ENCODE measurements at places on chromosomes 3 and 15.

- no peak overlapping the region for H3K4me3 ChIP-seq
- DNase-seq = peak; percentile 65
- no peak overlapping the region for H3K27ac ChIP-seq
- no peaks in the 10 kb centered on the region for H3K36me3 ChIP-seq
- H3K4me1 ChIP-seq = no peaks in the 10 kb centered on the region
- no peaks in the 10 kb centered on the region for H3K27me3 ChIP-seq
These were observed 5.0 kb upstream of the AP3S2 start for GRCh38 chr15:89898614-89899294.

GRCh38 chr3:147987549-147987948 is 578.4 kb downstream of the ZIC1 start:
- no peaks in the 10 kb centered on the region for H3K36me3 ChIP-seq
- no peak overlapping the region for H3K4me3 ChIP-seq
- H3K27ac ChIP-seq = no peak overlapping the region
- no peaks in the 10 kb centered on the region for H3K27me3 ChIP-seq

GRCh38 chr15:70974004-70974832 is 81.6 kb downstream of the LRRC49 start:
- H3K27ac ChIP-seq = no peak overlapping the region
- H3K36me3 ChIP-seq = no peaks in the 10 kb centered on the region
- no peaks in the 10 kb centered on the region for H3K4me1 ChIP-seq
- no peak for DNase-seq

DNA sequence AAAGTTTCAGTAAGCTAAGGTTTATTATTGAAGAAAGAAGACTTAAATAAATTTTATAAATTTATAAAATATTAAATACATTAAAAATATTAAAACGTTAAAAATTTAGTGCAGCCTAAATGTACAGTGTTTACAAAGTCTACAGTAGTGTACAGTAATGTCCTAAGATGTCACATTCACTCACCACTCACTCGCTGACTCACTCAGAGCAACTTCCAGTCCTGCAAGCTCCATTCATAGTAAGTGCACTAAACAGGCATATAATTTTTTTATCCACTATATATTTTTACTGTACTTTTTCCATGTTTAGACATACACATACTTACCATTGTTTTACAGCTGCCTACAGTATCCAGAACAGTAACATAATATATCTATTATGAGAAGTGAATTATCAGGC is 51.5 kb downstream of the TJP1 start:
- no peak for DNase-seq
- H3K4me1 ChIP-seq = no peaks in the 10 kb centered on the region
- H3K27me3 ChIP-seq = no peaks in the 10 kb centered on the region
- no peaks in the 10 kb centered on the region for H3K36me3 ChIP-seq

DNA sequence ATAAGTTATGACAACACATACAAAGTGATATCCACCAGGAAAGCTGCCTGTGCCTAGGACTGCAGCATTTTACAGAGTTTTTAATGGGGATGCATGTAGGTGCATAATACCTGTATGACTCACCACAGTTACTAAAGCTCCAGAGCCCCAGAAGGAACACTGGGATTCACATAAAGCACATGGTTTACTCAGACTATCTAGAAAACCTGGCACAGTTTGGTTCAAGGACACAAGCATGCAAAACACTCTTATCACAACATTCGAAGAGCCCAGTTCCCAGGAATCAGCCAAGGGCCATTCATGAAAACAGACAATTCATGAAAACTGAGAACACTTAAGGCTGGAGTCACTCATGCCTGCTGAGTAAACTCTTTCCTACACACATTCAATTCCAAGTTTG is 261.0 kb downstream of the PYDC2 start:
- DNase-seq = no peak
- no peaks in the 10 kb centered on the region for H3K36me3 ChIP-seq
- H3K27ac ChIP-seq = no peak overlapping the region
- H3K4me3 ChIP-seq = no peak overlapping the region
- H3K4me1 ChIP-seq = no peaks in the 10 kb centered on the region

GRCh38 chr3:51099794-51100535 is 285.1 kb upstream of the MANF start:
- no peak overlapping the region for H3K27ac ChIP-seq
- H3K27me3 ChIP-seq = no peaks in the 10 kb centered on the region
- no peak overlapping the region for H3K4me3 ChIP-seq
- H3K36me3 ChIP-seq = no peaks in the 10 kb centered on the region
- H3K4me1 ChIP-seq = no peaks in the 10 kb centered on the region

- no peak overlapping the region for H3K27ac ChIP-seq
- peaks cover 76% of the 10 kb centered on the region for H3K36me3 ChIP-seq
- H3K27me3 ChIP-seq = no peaks in the 10 kb centered on the region
These were observed 81.4 kb downstream of the SETD2 start for GRCh38 chr3:47082519-47082918.

DNA sequence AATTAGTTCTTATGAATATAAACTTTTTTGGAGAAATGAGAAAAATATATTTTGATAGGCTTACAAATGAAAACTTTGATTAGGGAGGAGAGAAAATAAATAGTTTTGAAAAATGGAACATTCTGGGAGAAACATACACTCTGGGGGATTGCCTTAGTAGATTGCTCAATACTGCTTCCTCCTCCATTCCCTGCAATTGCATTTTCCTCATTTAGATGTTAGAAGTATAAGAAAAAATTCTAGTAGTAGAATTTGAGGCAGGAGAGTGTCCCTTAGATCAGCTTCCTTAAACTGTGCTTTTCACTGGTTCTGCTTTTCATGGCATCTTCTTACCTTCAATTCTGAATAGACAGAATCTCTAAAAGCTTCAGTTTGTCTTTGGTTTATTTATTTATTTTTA is 46.2 kb upstream of the CTDSPL2 start:
- no peak overlapping the region for H3K4me3 ChIP-seq
- peaks cover 7% of the 10 kb centered on the region for H3K36me3 ChIP-seq
- no peak overlapping the region for H3K27ac ChIP-seq
- no peak for DNase-seq
- no peaks in the 10 kb centered on the region for H3K27me3 ChIP-seq

DNA sequence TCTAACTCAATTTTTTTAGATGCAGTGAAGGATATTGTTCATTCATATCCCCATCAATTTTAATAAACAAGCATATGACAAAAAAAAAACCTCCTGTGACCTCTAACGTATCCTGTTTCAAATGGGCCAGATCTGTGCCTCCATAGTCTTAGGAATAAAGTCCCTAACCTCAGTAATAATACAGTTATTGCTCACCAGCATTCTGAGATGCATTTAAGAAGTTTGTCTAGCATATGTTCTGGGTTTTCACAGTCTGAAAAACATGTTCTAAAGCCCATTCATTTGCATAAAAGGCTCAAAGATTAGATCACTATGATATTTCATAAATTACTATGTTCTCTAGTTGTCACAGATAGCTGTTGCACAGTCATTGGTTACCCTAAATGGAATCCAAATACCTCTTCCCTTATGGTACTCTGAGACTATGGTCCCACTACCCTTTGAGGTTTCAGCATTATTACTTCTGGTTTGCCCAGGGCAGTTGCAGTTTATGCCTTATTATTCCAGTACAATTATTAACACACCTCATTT is 190.1 kb downstream of the ZIC4 start:
- H3K36me3 ChIP-seq = no peaks in the 10 kb centered on the region
- H3K4me3 ChIP-seq = no peak overlapping the region
- H3K4me1 ChIP-seq = no peaks in the 10 kb centered on the region
- no peaks in the 10 kb centered on the region for H3K27me3 ChIP-seq
- DNase-seq = no peak

DNA sequence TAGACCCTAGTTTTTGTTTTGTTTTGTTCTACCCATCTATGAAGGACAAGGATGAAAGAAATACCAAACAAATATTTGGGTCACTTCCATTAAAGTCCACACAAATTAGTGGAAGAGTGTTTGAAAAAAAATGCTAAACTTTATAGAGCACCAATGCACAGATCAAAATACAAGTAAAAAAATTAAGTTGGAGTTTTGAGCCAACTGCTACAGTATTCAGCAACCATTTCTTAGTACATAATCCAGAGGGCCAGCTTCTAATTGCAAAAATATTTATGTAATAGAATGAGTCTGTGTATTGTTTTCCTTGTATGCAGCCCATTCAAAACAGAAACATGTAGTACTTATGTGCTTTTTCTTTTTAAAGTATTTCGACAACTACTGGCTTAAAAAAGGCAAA is 121.1 kb downstream of the CBLB start:
- H3K27me3 ChIP-seq = no peaks in the 10 kb centered on the region
- no peak for DNase-seq
- H3K4me3 ChIP-seq = no peak overlapping the region
- H3K27ac ChIP-seq = peak overlapping the region; percentile 92

DNA sequence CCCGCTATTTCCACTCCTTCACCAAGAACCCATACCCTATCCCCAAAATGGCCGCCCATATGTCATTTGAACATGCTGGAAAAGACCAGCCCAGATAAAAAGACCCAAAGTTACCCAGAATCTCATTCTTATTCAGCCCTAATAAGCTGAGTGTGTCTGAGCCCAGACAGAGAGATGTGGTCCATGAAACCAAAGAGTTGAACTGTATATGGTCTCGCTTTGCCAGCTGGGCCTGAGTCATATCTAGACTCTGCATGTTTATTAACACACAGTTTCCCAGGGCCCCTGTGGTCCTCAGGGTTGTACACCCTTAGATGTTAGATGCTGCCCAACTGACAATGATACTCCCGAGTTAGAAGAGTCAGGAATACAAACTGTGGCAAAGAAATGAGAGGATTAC is 201.9 kb upstream of the STRIT1 start:
- H3K27ac ChIP-seq = no peak overlapping the region
- no peaks in the 10 kb centered on the region for H3K4me1 ChIP-seq
- no peaks in the 10 kb centered on the region for H3K36me3 ChIP-seq
- H3K4me3 ChIP-seq = no peak overlapping the region
- no peaks in the 10 kb centered on the region for H3K27me3 ChIP-seq
- no peak for DNase-seq

DNA sequence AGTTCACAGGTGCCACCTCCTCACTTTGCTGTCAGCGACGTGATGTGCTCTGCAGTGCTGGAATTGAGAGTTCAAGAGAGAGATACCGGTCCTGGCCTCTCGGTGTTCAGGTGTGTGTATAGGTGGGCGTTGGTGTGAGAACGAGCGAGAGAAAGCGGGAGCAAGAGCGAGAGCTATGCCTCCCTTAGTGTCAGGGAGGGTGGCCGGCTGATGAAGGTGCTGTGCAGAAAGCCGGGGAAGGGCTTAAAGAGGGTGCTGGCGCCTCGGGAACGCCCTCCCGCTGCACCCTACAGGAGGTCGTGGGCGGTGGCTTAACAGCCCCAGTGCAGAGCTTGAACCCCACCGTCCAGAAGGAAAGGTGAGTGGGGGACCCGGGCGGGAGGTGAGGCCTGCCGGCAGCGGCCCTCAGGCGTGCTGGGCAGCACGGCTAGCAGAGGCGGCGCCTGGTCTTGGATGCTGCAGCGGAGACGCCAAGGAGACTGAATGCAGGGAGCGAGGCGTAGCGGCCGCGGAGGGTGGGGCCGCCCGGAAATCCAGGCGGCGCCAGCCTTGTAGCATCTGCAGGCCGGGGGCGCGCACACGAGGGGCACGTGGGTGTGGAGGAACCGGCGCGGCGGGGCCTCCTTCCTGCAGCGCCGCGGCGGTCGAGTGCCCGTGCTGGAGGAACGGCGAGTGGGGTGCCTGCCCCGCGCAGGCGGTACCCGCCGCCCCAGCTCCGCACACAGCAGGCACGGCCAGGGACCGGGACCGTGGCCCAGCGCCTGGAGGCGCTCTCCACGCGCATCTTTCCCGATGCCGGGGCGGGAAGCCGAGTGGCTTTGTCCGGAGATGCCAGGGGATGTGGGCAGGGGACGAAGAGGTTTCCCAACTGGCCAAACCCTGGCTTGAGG is 246.8 kb upstream of the TOPAZ1 start:
- no peaks in the 10 kb centered on the region for H3K36me3 ChIP-seq
- H3K4me3 ChIP-seq = peak overlapping the region; percentile 80
- no peak overlapping the region for H3K27ac ChIP-seq

DNA sequence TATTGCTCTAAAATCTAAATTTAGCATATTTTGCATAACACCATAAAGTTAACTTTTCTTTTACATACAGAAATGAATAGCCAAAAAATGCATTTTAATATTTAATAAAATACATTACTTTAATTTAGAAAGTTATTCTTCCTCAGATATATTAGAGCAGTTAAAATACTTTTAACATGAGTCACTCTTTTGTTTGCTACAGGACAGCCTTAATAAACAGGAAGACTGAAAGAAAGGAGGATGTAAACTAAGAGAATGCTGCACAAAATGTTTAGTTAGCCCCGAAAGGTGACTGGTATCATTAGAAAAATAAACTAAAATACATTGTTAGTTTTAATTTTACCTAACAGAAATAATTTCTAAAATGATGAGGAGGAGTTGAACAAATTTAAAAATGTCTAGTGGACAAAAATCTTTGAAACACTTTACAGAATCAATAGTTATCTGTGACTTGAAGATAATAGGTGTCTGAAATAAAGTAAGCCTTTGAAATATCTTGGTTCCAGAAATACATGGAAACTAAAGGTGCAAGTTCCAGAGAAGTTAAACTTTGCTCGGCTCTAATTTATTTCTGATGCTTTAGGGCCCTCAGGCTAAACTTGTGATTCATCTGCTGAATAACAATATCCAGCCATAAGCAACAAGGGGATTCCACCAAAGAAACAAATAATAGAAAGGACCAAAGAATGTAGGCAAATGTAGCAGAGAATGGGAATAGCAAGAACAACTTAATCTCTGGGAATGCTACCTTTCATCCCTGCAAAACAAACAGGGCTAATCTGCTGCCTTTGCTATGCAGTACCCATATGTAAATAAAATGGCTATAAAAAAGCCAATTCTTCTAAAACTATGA is 138.3 kb upstream of the UBP1 start:
- no peaks in the 10 kb centered on the region for H3K4me1 ChIP-seq
- no peak overlapping the region for H3K4me3 ChIP-seq
- no peaks in the 10 kb centered on the region for H3K27me3 ChIP-seq

GRCh38 chr15:62899090-62899493 is 143.5 kb upstream of the TPM1 start:
- peaks cover 16% of the 10 kb centered on the region for H3K27me3 ChIP-seq
- no peak for DNase-seq
- no peaks in the 10 kb centered on the region for H3K4me1 ChIP-seq
- no peak overlapping the region for H3K27ac ChIP-seq
- H3K36me3 ChIP-seq = no peaks in the 10 kb centered on the region
- H3K4me3 ChIP-seq = no peak overlapping the region

DNA sequence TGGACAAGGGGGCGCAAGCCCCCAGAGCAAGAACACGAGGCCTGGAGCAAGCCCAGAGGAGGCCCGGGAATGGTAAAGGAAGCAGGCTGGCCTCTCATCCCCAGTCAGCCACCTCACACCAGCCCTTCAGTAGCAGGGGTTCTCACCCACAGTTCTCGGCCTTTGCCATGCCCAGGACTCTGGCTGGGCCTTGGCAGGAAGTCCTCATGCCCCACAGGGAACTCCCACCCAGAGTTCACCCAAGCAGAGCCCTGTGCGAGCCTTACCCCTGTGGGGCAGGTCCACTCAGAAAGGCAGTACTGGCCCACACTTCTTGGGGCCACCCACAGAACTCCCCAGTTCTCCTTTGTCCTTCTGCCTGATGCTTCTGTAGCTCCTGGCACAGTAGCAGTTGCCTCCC is 30.3 kb downstream of the CYP11A1 start:
- H3K4me1 ChIP-seq = no peaks in the 10 kb centered on the region
- no peak overlapping the region for H3K4me3 ChIP-seq
- no peaks in the 10 kb centered on the region for H3K36me3 ChIP-seq
- no peak overlapping the region for H3K27ac ChIP-seq

GRCh38 chr3:115494826-115495225 is 128.5 kb upstream of the GAP43 start:
- no peaks in the 10 kb centered on the region for H3K4me1 ChIP-seq
- no peak for DNase-seq
- no peak overlapping the region for H3K4me3 ChIP-seq
- H3K36me3 ChIP-seq = no peaks in the 10 kb centered on the region
- H3K27ac ChIP-seq = no peak overlapping the region

GRCh38 chr15:92599394-92599970 is 56.1 kb downstream of the FAM174B start:
- H3K36me3 ChIP-seq = no peaks in the 10 kb centered on the region
- no peaks in the 10 kb centered on the region for H3K4me1 ChIP-seq
- peaks cover 21% of the 10 kb centered on the region for H3K27me3 ChIP-seq

All from T-cell (primary cell).